Activated CD4-positive, alpha-beta T cell treated with anti-CD3 and anti-CD28 coated beads, Interleukin-2, amount 50 U/mL, for 1 hour (primary cell): ENCODE measurements at places on chromosomes 3 and 15.

- no peak for DNase-seq
Observed at GRCh38 chr3:36909181-36909580, 35.7 kb downstream of the TRANK1 start.

- no peak for DNase-seq
Observed at GRCh38 chr3:41866298-41866697, 95.6 kb downstream of the ULK4 start.

- no peak for DNase-seq
Observed at GRCh38 chr3:90062016-90062415, 954.6 kb downstream of the EPHA3 start.

DNA sequence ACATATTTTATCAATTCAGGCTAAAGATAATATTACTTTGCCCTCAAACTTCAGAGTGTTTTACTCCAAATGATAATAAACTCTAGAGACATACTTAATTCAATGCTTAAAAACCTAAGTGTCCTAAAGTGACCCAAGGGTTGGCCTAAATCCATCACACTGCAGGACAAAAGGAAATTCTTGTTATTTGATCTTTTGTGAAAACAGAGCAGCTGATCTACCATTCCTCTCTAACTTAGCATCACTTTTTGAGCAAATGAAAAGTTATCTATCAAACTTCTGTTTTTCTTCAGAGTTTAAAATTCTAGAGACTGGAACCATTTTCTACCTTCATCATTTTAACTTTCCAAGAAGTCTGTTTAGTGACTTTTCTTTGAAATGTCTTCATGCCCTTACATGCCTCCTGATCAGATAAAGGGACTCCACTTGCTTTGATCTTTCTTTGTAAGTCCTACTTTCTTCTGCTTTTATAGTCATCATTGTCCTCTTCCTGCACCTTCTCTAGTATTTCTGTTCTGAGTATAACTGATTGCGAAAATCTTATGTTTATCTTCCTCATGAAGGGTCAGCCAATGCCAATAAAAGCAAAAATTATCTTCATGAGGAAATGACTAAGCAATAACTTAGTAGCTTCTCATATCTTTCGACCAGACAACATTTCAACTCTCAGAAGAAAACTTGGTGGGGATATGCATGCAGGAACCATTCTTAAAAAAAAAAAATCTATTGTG is 378.7 kb upstream of the TGFBR2 start:
- DNase-seq, result no peak

DNA sequence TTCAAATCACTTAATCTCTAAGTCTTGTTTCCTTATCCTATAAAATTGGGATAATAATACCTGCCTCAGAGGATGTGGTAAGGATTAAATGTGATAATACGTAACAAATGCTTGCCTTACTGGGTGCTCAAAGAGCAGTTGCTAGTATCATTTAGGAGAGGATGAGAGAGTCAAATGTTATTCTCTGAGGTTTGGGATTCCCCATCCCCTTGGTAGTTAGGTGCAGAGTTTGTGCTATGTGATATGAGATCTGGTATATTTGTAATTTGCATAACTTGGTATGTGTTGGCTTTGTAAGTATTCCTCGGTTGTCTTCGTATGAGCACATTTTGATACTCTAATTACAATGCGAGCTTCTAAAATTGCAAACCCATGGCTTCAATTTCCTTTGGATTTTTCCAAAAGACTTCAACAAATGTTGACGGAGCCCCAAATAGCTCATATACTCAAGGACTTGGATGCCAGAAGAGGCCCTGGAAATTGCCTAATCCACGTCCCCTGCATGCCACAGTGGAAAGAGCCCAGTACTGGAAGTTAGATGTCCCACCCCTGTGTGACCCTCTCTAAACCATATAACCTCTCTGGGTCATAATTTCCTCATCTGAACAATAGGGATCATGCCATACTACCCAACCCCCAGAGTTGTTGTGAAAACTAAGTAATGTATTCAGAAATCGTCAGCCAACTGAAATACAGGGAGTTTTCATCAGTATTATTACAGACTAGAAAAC is 85.0 kb downstream of the FBN1 start:
- no peak for DNase-seq

DNA sequence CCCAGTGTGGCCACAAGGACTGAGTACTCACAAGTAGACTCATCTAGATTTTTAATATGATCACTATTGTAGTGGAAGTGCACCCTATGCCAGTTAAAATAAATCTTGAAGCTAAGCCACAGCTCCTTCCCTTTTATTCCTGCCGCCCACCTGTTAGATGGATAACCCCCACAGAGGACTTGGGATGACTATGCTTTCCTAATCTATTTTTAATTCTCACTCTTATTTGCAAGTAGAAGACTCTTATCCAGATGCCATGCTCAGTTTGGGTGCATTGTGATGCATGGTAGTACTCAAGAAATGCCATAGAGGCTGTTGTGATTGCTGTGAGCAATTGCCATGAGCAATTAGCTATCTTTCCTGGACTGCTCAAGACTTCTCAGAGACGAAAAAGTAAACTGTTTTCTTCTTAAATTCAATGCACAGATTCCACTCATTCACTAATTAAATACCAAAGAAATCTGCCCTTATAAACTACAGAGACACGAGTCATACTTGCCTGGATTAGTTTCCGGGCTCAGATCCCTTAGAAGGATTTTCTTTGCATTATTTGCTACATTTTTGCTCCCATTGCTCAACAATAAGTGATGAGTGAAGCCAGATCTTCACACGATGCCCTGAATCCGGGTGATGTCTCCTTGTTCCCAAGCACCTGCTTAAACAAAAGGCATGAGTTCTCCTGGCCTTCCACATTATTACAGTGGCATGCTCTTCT is 472.1 kb downstream of the SOX2 start:
- DNase-seq, result no peak
